ENCODE measurements at places on chromosomes 7 and 10. TPM values are rescaled to one million over a fixed set of nuclear protein-coding genes. Genes with fewer than 3 reads are reported as not detected.

Gene DNAAF5
- total RNA-seq = 4.8 TPM

- DNase-seq = no peak
Measured at GRCh38 chr7:92656121-92656520, 65.9 kb upstream of the FAM133B start.

DNA sequence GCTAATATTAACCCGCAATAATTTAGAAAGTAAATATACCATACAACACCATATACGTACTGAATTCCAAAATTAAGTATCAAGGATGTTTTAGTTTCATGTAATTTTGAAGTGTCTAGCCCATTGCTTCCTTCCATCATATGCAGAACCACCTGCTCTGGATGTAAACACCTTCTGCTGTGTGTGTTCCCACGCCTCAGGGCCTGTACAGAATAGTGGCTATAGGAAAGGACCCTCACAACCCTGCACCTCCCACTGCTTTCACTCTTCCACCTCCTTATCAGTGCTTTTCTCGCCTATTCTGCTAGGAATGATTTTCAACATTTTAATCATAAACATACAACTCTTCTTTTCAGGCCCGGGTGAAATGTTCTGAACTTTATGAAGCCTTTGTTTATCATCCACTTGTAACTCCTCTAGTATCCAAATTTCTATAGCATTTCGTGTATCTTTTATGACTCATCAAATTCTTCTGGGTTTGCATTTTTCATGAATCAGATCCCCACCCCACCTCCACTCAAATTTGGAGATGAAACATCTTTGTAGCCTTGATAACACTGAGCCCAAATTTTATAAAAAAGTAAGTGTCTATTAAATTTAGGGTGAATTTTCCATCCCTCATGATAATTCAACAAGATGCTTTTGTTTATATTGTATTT lies 1106.8 kb upstream of the C7orf33 start:
- no peak for DNase-seq

DNA sequence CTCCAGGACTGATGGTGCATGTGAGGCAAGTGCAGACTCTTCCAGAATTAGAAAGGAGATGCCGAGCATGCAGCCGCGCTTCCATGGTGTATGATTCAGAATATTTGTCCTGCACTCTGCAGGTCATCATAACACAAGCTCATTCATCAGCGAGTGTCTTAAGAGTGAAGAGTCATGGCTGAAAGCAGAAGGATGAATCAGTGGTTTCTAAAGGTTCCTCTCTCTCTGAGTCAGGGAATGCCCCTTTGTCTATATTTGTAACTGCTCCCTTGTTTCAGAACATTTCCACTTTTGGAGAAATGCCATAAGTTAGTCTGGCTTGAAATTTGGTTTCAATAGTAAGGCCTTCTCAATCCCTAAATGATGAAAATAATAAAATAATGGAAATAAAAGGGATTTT lies 52.3 kb downstream of the HECW1 start:
- no peak for DNase-seq

GRCh38 chr7:108190891-108191290 lies 60.7 kb upstream of the LAMB4 start:
- no peak for DNase-seq

- no peak for DNase-seq
Measured at GRCh38 chr10:50566150-50566549, 57.6 kb downstream of the SGMS1 start.

Measured in CD4-positive, alpha-beta T cell (primary cell).